ENCODE measurements at places on chromosomes 1 and 21. TPM values are rescaled to one million over a fixed set of nuclear protein-coding genes. Genes with fewer than 3 reads are reported as not detected.

The PDPN gene
- 4.9 TPM for total RNA-seq

The SLC44A5 gene
- 0.49 TPM for total RNA-seq

The IL19 gene
- not detected for total RNA-seq

GRCh38 chr1:5733596-5733995 lies 258.6 kb downstream of the NPHP4 start:
- H3K27ac ChIP-seq = no peak overlapping the region
- no peak for DNase-seq
- H3K27me3 ChIP-seq = peaks cover 7% of the 10 kb centered on the region
- no peak overlapping the region for H3K4me3 ChIP-seq
- no peaks in the 10 kb centered on the region for H3K36me3 ChIP-seq

GRCh38 chr1:206005778-206006180 lies 2.6 kb upstream of the RAB7B start:
- no peak overlapping the region for H3K4me3 ChIP-seq
- no peak overlapping the region for H3K27ac ChIP-seq
- no peak for DNase-seq
- H3K27me3 ChIP-seq = no peaks in the 10 kb centered on the region

Measured in adrenal gland (tissue), 19 donors.